ENCODE measurements at places on chromosomes 16 and 17. TPM values are rescaled to one million over a fixed set of nuclear protein-coding genes. Genes with fewer than 3 reads are reported as not detected.
A peak's percentile ranks its signal among the peaks of the same experiment; 100 is the strongest.

Gene HCRT
- not detected for total RNA-seq

DNA sequence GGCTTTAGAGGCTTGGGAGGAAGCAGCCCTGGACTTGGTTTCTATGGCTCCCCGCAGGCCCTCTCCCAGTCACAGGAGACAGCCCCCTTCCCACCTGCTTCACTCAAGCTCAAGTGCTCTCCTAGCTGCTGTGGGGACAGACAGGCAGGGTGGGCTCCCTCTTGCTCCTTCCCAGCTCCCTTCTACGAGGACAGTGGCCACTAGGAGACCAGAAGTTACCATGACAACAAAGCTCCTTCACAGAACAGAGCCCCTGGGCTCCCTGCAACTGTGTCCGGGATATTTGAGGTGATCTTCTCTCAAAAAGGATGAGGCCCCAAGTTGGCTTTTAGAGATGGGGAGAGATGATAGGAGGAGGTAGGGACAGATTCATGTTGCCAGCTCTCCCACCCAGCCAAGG, 116.3 kb downstream of the AMFR start:
- no peaks in the 10 kb centered on the region for H3K4me1 ChIP-seq
- no peak overlapping the region for H3K27ac ChIP-seq
- no peaks in the 10 kb centered on the region for H3K36me3 ChIP-seq
- DNase-seq: no peak

Gene SYNGR3
- 0.38 TPM for total RNA-seq

DNA sequence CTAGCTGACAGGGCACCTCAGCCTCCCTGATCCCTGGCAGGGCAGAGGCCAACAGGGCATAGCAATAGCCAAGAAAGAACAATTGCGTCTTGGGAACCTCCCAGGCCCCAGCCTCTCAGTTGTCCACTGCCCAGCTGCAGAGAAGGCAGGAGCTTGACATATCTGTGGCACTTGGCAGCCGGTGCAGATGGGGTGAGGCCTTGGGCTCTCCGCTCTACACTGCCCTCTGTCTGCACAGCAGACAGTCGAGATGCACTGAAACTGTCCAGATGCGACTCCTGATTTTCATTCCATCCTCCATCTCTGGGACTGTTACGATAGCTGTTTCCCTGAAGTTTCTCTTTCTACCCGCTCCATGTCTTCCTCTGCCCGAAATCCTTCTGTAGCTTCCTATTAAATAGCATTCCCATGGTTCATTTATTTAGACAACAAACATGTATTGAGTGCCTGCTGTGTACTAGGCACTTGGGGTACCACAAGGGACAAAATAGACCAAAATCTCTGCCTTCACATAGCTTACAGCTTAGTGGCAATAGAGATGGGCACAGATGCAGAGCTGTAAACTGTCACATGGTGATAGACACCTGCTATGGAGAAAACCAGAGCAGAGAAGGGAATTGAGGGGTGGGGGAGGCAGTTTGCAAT, 3.3 kb downstream of the POLR3E start:
- H3K4me1 ChIP-seq: peaks cover 46% of the 10 kb centered on the region
- H3K27ac ChIP-seq: peak overlapping the region; percentile 1
- peaks cover 22% of the 10 kb centered on the region for H3K36me3 ChIP-seq

GRCh38 chr17:28956112-28956511, 4.8 kb upstream of the PHF12 start:
- H3K4me3 ChIP-seq: no peak overlapping the region
- H3K4me1 ChIP-seq: peaks cover 18% of the 10 kb centered on the region
- DNase-seq: no peak
- no peaks in the 10 kb centered on the region for H3K36me3 ChIP-seq
- no peak overlapping the region for H3K27ac ChIP-seq
- H3K27me3 ChIP-seq: no peaks in the 10 kb centered on the region
